Central memory CD8-positive, alpha-beta T cell (primary cell): ENCODE measurements at places on chromosomes 16 and 17.

DNA sequence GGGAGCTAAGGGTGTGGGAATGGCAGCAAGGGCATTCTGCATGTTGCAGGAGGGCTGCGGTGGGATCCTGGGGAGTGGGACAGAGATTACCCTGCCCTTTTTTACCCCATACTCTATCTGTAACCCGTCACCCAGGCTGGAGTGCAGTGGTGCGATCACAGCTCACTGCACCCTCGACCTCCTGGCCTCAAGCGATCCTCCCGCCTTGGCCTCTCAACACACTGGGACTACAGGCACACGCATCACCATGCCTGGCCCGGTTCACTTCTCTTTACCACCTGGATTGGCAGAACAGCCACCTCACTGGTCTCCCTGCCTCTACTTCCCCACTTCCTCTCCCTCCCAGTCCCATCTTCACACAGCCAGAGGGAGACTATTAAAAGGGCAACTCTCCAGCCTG, 9.5 kb downstream of the ZNF385C start:
- H3K27ac ChIP-seq = no peak overlapping the region
- H3K4me3 ChIP-seq = no peak overlapping the region
- no peaks in the 10 kb centered on the region for H3K4me1 ChIP-seq
- H3K27me3 ChIP-seq = peaks cover 17% of the 10 kb centered on the region
- H3K36me3 ChIP-seq = no peaks in the 10 kb centered on the region
- DNase-seq = no peak

GRCh38 chr16:65249768-65250167, 127.9 kb upstream of the CDH11 start:
- H3K27ac ChIP-seq = no peak overlapping the region
- H3K4me1 ChIP-seq = no peaks in the 10 kb centered on the region
- no peaks in the 10 kb centered on the region for H3K27me3 ChIP-seq
- H3K4me3 ChIP-seq = no peak overlapping the region

- no peak overlapping the region for H3K4me3 ChIP-seq
- DNase-seq = no peak
- no peaks in the 10 kb centered on the region for H3K4me1 ChIP-seq
- no peaks in the 10 kb centered on the region for H3K27me3 ChIP-seq
- peaks cover 39% of the 10 kb centered on the region for H3K36me3 ChIP-seq
- no peak overlapping the region for H3K27ac ChIP-seq
Observed at GRCh38 chr16:23436951-23437350, 16.0 kb downstream of the COG7 start.

DNA sequence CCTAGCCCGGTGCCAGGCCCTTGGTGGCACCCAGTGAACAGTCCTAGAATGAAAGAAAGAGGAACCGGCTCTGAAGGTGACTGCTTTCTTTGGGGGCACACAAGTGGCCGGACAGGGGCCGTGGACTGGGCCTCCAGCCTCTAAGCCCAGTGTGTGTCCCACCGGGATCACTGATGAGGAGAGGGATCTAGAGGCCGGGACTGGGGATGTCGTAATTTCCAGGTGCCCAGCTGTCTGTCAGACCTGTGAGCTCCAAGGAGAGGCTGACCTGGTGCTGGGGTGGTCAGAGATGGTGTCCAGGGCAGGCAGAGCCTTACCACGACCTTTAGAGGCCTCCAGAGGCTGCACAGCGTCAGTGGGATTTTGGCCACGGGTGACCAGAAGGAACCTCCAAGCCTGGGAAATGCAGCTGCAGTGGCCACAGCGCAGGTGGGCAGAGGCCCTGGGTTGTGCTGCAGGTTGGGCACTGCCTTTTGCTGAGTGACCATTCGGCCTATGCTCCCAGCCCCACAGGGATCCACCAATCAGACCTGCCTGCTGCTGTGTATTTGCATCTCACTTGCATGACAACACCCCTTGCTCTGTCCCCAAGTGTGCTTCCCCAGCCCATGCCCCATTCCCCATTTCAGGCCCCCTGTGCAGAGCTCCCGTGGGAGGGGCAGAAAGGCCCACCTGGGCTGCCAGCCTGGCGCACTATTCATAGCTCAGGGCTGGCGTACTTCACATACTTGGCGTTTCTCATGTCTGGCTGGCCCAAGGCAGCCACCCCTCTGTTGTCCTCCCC, 12.5 kb downstream of the ARHGAP23 start:
- H3K4me3 ChIP-seq = no peak overlapping the region
- peaks cover 2% of the 10 kb centered on the region for H3K36me3 ChIP-seq
- no peak for DNase-seq
- peaks cover 5% of the 10 kb centered on the region for H3K4me1 ChIP-seq
- peaks cover 20% of the 10 kb centered on the region for H3K27me3 ChIP-seq
- no peak overlapping the region for H3K27ac ChIP-seq

DNA sequence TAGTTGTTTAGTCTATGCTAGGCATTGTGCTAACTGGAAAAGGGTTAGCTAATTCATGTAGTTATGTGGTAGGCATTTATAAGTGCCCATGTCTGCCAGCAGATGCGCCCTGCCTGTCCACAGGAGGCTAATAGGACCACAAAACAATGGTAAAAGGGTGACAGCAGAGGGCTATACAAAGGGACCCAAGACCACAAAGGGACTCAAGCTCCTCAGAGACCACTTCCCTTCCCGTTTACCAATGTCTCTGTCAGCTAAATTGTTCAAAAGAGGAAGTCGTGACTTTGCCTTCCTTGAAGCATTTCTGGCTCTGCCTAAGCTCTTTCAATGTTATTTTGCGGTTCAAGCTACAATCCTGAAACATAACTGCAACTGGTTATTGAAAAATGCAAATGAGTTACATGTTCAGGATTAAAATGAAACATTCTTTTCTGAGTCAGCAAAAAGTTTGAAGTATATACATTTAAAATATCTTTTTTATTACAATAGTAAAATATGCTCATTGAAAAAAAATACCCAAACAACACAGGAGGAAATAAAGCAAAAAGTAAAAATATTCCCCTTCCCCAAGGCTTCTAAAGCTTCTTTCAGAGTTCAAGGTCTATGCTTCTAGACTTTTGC, 149.2 kb downstream of the MAF start:
- no peak overlapping the region for H3K4me3 ChIP-seq
- no peaks in the 10 kb centered on the region for H3K27me3 ChIP-seq
- H3K27ac ChIP-seq = no peak overlapping the region
- H3K36me3 ChIP-seq = no peaks in the 10 kb centered on the region
- no peak for DNase-seq

DNA sequence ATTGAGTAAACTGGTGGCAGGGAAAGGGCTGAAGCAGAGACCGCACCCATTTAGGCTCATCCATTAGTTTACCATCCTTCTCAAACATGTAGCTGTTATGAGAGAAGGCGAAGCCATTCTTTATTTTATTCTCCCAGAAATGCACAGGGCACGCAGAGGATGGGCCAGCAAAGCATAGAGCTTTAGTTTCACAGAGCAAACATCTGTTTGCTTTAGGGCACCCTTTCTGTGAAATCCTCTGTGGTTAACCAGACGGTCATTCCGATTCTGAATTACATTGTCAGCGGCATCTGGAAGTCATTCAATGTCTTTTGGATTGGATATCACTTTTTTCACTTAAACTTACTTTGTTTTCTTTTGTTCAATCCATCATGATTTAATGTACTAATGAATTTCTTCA, 96.0 kb downstream of the TOX3 start:
- no peaks in the 10 kb centered on the region for H3K4me1 ChIP-seq
- H3K27me3 ChIP-seq = no peaks in the 10 kb centered on the region
- H3K27ac ChIP-seq = no peak overlapping the region

DNA sequence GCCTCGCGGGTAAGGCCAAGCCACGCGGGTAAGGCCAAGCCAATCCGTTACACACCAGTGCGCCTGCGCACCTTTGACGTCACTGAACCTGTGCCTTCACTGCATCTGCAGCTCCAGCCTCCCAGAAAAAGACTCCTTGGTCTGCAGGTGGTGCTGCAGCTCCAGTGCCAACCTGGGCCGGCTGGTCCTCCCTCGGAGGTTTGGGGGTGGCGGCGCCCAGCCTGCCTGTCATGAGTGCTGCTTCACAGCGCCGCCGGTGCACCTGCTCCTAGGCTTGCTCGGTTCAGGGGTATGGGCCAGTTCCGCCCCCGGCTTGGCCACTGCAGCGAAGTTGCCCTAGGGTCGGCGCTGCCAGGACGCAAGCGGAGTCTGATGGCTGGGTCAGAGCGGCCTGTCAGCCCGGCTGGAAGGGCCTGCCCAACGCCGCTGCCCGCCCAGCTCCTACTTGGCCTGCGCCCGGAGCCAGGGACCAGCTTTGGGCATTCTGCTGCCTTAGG, 146.6 kb downstream of the USP22 start:
- no peaks in the 10 kb centered on the region for H3K4me1 ChIP-seq
- no peak overlapping the region for H3K4me3 ChIP-seq
- DNase-seq = no peak
- H3K36me3 ChIP-seq = peaks cover 1% of the 10 kb centered on the region
- no peak overlapping the region for H3K27ac ChIP-seq
